Fibroblast of the aortic adventitia (primary cell): ENCODE measurements at places on chromosomes 1 and 21. TPM values are rescaled to one million over a fixed set of nuclear protein-coding genes. Genes with fewer than 3 reads are reported as not detected.

Gene TCHHL1
- not detected in 2 replicates for total RNA-seq

Gene CNIH3
- 31.5 and 72.4 TPM in 2 replicates for total RNA-seq

Gene FAM163A
- not detected in 2 replicates for total RNA-seq

Gene SAMSN1
- 0.27 TPM in 1 of 2 replicates, not detected in the other for total RNA-seq

Gene AADACL3
- not detected in 2 replicates for total RNA-seq

DNA sequence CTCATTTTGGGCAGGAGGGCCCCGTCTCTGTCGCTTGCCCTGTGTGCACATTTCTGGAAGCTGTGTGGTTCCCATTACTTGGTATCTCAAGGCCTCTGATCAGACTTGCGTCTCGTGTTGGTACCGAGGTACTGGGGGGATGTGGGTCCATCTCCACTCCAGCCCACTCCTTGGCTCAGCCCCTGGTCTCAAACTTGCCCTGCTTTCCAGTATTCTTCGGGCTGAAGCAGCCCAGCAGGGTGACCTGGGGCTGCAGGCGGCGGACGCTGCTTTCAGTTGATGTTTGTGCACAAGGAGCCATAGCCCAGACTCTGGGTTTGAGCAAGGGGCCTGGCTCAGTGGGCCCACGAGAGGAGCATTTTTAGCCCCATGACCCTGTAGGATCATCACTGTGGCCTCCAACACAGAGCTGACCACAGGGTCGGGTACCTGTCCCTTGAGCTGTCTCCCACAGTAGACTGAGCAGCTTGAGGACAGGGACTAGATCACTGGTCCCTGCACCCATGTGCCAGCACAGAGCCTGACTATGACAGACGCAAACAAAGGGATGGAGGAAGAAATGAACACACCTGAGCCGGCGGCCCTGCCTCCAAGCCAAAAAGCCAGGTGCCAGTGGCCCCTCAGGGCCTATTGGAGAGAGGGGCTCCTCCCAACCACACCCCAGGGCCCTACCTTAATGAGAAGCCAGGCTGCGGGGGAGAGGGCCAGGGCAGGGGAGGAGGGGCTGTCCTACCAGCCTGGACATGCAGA, 46.8 kb downstream of the CHD5 start:
- no peak for DNase-seq

- no peak for DNase-seq
Measured at GRCh38 chr1:235327559-235328270, at the start of gene ARID4B. ARID4B (minus strand) TSS chr1:235328179; CDS start chr1:235326919, 1,260 bp downstream.

GRCh38 chr1:31505911-31506497, 70.3 kb upstream of the TINAGL1 start:
- peak; percentile 74 for DNase-seq

Gene ELF3
- 0.09 TPM in 1 of 2 replicates, not detected in the other for total RNA-seq

- no peak for DNase-seq
Measured at GRCh38 chr1:229480495-229480894, 27.6 kb downstream of the NUP133 start.

DNA sequence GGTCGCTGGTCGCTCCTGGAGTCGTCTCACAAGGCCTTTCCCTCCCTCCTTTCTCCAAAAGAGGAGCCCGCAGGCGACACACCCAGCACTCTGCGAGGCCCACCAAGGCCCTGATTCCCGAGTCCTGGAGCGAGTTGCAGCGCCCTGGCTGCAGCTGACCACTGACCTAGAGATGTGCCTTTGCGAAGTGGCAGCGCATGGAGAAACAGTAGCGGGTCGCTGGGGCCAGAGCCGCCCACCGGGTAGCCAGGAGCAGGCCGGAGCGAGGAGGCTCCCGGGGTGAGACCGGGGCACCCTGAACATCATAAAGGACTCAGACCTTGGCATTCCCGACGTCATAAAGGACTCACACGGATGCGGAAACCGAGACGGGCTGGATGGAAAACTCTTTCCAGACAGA, 10.3 kb upstream of the NBPF11 start:
- DNase-seq = no peak

- DNase-seq = peak; percentile 97
Measured at GRCh38 chr21:35084869-35085268, 35.8 kb upstream of the RUNX1 start.

Gene CYP4Z1
- not detected in 2 replicates for total RNA-seq

GRCh38 chr21:20970691-20971090, 27.5 kb upstream of the NCAM2 start:
- DNase-seq = no peak

Gene CBS
- 63.3 and 87.1 TPM in 2 replicates for total RNA-seq

Gene ARTN
- not detected in 2 replicates for total RNA-seq

GRCh38 chr1:80536461-80536860, 1264.3 kb upstream of the ADGRL2 start:
- no peak for DNase-seq

DNA sequence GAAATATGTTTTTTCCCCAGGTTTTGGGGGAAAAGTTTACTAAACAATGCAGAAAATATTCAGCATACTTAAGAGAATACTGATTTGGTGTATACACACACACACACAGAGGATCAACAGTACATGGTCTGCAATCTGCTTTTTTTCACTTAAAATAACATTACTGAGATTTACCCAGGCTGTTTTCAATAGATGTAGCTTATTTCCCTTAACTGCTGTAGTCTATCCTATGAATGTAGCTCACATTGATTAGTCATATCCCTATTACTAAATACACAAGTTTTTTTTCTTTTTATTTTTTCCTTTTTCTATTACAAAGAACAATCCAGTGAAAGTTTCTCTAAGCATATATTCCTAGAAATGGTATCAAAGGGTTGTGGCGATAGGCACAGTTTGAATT, 266.7 kb upstream of the GREM2 start:
- peak; percentile 7 for DNase-seq

DNA sequence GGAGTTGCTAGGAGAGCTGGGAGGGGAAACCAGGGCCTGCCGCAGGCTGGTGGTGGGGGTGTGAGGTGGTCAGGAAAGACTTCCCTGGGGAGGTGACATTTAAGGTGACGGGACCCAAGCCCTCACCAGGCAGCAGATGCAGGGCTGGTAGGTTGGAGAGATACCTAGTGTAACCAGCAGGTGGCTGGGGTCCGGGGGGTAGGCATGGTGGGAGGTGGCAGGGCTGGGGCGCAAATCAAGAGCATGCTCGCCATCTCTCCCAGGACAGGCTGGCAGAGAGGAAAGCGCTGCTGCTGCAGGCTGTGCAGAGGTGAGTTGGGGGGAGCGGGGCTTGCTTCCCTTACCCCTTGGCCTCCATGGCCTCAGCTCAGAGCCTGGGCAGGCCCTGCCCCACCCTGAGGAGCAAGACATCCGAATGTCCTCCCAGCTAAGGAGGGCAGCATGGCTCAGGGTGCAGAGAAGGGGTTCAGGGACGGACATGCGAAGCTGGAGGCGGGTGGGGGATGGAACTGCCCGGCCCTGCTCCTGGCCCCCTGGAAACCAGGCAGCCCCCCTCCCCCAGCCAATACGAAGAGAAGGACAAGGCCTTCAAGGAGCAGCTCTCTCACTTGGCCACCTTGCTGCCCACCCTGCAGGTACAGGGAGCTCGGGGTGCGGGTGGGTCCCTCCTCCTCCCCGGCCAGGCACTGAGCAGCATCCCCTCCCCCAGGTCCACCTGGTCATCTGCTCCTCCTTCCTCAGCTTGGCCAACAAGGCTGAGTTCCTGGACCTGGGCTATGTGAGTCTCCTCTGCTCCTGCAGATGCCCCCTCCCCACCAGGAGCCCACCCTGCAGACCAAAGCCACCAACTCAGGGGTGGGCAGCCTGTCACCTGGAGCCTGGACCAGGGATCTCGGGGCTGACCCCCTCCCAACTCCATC, 4.0 kb downstream of the RNF207 start:
- no peak for DNase-seq

GRCh38 chr1:175297291-175297690, 104.7 kb upstream of the KIAA0040 start:
- DNase-seq = no peak

Gene GJB4
- not detected in 2 replicates for total RNA-seq

DNA sequence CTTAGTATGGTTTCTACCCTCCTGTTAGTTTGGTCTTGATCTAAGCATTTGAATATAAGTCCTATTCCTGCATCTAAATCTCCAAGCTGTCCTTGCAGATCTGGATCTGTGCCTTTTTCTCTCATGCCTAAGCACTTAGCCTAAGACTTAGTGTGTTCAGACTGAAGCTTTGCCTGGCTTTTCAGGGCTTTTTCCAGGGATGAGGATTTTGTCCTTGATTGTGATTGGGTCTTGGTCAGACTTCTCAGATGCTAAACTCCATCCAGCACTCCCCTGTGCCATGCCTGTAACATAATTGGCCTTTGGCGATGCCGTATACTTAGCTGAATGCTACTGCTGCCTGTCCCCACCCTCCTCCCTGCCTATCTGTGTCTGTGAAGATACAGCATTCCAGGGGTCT, 98.1 kb upstream of the NRIP1 start:
- no peak for DNase-seq

- DNase-seq = no peak
Measured at GRCh38 chr21:44582055-44582454, 1.7 kb upstream of the KRTAP10-5 start.

DNA sequence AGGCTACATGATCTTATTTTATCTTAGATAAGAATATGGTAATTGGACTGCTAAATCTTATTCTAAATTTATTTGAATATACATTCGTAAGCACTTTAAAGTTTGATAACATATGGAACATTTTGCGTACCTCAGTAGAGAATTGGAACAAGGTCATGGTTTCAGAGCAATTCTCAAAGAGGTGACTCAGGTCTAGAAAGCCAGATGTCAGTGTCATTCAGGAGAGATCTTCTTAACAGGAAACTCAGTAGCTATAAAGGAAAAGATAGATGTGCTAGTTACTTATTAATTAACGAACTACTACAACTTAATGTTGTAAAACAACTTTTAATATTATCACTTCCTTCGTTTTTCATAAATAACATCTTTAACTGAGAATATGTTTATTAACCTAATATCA, 142.5 kb downstream of the USP25 start:
- no peak for DNase-seq

- DNase-seq = no peak
Measured at GRCh38 chr21:30518876-30519275, 16.9 kb upstream of the KRTAP19-5 start.

Gene ETNK2
- 2.6 and 6.4 TPM in 2 replicates for total RNA-seq

- peak; percentile 76 for DNase-seq
Measured at GRCh38 chr1:23727362-23727811, 15.9 kb upstream of the ELOA start.

- no peak for DNase-seq
Measured at GRCh38 chr1:102942324-102942723, 166.0 kb downstream of the COL11A1 start.

DNA sequence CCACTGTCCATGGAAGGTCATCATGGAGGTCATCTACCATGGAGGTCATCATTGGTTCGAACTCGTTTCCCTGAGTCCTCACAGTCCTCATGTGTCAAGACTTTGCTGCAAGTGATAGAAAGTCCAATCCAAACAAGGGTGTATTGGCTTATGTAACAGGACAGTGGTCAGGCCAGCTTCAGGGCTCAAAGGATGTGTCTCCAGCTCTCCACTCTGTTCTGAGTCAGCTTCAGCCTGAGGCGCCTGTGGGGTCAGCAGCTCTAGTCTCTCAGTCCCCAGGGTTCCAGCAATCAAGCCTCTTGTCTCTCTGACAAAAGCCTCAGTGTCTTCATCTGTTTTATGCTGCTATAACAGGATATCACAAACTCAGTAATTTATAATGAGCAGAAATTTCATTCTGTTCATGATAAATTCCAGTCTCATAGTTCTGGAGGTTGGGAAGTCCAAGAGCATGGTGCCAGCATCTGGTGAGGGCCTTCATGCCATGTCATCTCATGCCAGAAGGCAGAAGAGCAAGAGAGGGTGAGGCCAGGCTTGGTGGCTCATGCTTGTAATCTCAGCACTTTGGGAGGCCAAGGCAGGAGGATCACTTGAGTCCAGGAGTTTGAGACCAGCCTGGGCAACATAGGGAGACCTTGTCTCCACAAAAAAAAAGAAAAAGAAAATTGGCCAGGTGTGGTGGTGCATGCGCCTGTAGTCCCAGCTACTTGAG, 19.5 kb downstream of the A3GALT2 start:
- peak; percentile 16 for DNase-seq

Gene TSPAN1
- 0.81 TPM in 1 of 2 replicates, not detected in the other for total RNA-seq

Gene PPP1R12B
- total RNA-seq = 26.8 and 47.1 TPM in 2 replicates

Gene RPTN
- not detected in 2 replicates for total RNA-seq

Gene TARBP1
- 12.0 and 22.2 TPM in 2 replicates for total RNA-seq

DNA sequence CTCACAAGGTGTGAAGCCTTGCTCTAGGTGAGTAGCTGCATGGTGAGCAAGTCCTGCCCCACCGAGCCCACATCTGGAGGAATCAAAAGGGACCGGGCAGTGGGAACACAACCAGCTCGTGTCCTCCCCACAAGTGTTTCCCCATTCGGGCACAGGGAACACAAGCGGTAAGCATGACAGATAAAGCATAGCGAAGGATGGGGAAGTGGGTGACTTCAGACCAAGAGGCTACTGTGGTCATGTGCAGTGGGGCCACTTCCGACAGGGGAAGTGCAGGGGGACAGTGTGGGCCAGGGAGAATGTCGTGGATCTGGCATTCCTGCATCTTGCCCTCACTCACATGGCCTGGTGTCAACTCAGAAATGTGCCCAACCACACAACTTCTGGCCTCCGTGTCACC, 306.2 kb downstream of the FAM72C start:
- no peak for DNase-seq

Gene GBP6
- total RNA-seq = not detected in 2 replicates

GRCh38 chr1:226951286-226952117, 11.4 kb downstream of the COQ8A start:
- DNase-seq = no peak

GRCh38 chr1:8274352-8274751, 43.6 kb upstream of the SLC45A1 start:
- no peak for DNase-seq

DNA sequence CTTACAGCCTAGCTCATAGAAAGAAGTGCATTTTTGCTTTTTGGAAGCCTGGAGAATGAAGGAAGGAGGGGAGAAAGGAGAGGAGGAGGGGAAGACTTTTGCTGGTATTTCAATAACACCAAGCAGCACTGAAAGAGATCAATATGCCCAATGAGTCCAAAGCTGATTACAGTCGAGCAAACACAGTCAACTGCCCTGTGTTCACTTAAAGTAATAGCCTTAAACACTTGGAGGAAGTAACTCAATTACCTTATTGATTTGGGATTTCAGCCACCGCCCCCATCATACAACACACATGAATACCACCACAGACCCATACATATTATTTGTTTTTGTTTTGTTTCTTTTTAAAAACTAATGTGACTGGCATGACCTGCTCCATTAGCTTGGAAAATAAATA, 23.3 kb upstream of the RXRG start:
- no peak for DNase-seq

Gene DPT
- 2.4 and 8.8 TPM in 2 replicates for total RNA-seq

- no peak for DNase-seq
Measured at GRCh38 chr1:92619466-92620189, 132.9 kb upstream of the GFI1 start.
